ENCODE measurements at places on chromosomes 12 and 14.
A peak's percentile ranks its signal among the peaks of the same experiment; 100 is the strongest.

DNA sequence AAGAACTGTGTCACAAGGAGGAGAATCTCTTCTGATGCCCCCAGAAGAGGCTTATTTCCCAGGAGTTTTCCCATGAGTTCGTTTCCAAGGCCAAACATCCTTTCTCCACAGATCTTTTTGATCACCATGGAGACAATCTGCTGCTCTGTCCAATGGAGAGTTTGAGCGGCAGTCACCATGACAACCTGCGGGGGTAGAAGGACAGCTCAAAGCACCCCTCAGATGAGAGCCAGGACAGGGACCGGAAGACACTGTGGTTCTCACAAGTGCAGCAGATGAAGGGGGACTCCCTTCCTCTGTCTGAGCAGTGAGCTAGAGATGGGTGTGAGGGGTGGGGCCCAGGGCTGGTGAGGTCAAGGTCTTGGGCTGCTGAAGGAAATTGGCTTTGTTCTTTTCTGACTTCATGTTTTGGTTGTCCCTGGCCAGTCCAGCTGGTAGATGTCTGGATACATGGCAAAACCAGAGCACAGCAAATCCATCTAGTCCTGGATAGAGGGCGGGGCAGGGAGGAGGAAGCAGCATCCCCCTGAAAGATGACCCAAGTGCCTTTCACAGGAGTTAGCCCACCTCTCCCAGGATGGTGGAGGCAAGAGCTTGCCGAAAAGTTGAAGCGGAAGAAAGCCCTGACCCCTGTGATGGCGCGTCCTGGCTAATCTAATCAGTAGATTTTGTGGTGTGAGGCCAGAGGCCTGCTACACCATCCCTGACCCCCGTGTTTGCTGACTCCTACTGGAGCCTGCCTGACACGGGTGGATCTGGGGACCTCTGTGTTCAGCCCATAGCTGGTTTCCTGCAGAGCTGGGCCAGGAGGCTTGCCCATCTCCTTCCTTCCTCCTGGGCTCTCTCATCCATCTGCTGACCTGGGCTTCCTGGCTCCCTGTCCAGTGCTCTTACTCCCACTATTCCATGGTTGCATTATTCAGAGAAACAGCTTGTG is 24.4 kb downstream of the DHRS2 start:
- H3K27ac ChIP-seq = no peak overlapping the region
- peaks cover 4% of the 10 kb centered on the region for H3K4me1 ChIP-seq
- no peak overlapping the region for H3K4me3 ChIP-seq
- DNase-seq = no peak

DNA sequence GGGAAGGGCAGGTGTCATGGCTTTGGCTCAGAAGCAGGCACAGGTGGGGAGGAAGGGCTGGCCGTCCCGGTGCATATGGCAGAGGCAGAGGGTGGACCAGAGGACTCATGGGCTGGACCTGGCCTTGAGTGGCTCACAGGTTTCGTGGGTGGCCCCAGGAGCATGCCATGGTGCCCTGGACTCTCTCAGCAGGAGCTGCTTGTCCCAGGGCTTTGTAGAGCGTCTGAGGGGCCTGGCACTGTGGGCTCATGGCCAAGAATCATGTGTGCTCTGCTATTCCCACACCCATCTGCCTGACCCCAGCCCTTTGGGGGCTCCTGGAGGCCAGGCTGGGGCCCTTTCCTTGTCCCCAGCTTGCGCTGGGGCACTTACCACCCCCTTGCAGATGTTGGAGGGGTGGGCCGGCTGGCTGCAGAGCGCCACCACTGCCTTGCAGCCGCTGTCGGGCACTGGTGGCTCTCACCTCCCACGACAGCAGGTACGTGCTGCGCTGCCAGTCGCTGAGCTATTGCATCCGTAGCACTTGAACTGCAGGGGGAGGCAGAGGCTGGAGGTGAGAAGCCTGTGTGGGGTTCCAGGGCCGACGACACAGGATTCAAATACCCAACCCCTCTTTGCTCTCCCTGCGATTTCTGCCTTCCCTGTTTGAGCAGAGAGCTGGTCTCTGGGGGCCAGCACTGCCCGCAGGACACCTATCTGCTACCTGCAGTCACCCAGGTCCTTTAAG is 187.4 kb upstream of the PRMT8 start:
- peak overlapping the region; percentile 41 for H3K4me3 ChIP-seq
- peaks cover 34% of the 10 kb centered on the region for H3K27me3 ChIP-seq
- no peak overlapping the region for H3K27ac ChIP-seq
- peaks cover 21% of the 10 kb centered on the region for H3K4me1 ChIP-seq

GRCh38 chr14:94388384-94389103 is at the start of gene SERPINA1:
Gene SERPINA1 (minus strand): TSS chr14:94388602. CDS start chr14:94383237, 5,365 bp downstream.
- no peak within 1 kb of the TSS for H3K27ac ChIP-seq
- H3K36me3 ChIP-seq = no peaks in the 10 kb centered on the region
- H3K4me3 ChIP-seq = no peak within 1 kb of the TSS
- no peaks in the 10 kb centered on the region for H3K4me1 ChIP-seq
- no peak for DNase-seq

DNA sequence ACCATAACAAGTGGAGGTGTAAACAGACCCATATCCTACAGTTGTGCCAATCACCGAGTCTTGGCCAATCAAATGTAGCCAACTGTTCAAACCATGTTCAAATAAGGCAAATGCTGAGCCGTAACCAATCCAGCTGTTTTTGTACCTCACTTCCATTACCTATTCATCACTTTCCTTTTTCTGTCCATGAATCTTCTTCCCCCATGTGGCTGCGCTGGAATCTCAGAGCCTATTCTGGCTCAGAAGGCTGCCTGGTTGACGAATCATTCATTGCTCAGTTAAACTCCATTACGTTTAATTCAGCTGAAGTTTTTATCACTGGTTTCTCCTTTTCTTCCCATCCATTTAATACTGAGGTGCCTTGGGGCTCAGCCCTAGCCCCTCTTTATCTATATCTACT is 71.1 kb downstream of the TBC1D30 start:
- DNase-seq = no peak
- H3K4me3 ChIP-seq = no peak overlapping the region

GRCh38 chr12:80352474-80352873 is 91.6 kb upstream of the PTPRQ start:
- H3K4me1 ChIP-seq = no peaks in the 10 kb centered on the region
- no peaks in the 10 kb centered on the region for H3K36me3 ChIP-seq
- no peaks in the 10 kb centered on the region for H3K27me3 ChIP-seq
- H3K27ac ChIP-seq = no peak overlapping the region

DNA sequence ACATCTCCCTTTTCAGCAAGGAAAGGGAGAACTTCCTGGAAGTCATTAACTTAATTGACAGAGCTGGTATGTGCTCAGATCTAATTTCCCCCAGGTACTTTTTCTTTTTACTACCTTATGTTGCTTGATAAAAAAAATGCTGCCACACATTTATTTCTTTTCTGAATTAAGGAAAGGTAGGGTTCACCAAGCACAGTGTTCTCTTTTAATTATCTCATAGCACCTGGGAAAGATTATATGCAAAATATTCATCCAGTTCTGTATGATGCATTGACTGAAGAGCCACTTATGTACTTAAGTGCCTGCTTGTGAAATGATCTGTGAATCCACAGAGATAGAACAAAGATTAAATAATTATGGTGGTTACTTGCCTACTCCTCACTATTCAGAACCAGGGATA is 25.1 kb downstream of the KCNC2 start:
- no peaks in the 10 kb centered on the region for H3K27me3 ChIP-seq
- H3K4me3 ChIP-seq = no peak overlapping the region
- no peaks in the 10 kb centered on the region for H3K36me3 ChIP-seq
- no peak for DNase-seq

- no peak overlapping the region for H3K4me3 ChIP-seq
- no peaks in the 10 kb centered on the region for H3K36me3 ChIP-seq
- no peak overlapping the region for H3K27ac ChIP-seq
- DNase-seq = no peak
- no peaks in the 10 kb centered on the region for H3K27me3 ChIP-seq
- H3K4me1 ChIP-seq = no peaks in the 10 kb centered on the region
Measured at GRCh38 chr14:86933460-86933859, 1059.5 kb downstream of the GALC start.

DNA sequence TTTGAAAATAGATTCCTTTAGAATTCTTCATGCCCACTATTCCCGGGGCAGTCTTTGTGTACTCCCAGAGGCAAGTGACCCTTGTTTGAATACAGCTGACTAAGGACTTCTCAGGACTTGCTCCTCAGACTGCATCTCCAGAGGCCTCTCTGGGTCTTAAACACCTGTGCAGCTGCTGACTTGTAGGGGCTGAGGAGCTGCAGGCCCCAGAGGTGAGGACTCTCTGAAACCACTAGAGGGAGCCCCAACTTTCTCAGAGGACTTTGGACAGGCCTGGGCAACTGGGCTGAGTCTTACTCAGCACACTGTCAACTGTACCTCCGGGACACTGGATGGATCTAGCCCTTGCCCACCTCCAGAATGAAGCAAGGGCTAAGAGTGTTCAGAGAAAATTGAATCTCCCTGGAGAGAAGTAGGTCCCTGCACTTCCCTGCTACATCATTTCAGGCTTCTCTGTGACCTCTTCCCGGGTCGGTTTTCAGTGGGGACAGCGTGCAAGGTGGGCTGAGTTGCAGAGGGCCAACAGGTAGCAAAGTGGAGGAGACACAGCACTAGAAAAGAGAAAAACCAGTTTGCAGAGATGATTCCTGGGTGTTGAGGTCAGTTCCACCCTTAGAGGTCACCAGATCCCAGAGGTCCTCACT is 164.6 kb downstream of the TMEM117 start:
- DNase-seq = peak; percentile 30
- H3K27ac ChIP-seq = no peak overlapping the region
- H3K4me3 ChIP-seq = no peak overlapping the region
- no peaks in the 10 kb centered on the region for H3K36me3 ChIP-seq
- H3K4me1 ChIP-seq = no peaks in the 10 kb centered on the region
- no peaks in the 10 kb centered on the region for H3K27me3 ChIP-seq

Data from neuronal stem cell (in vitro differentiated cells).